HCEC 1CT (cell line): ENCODE measurements at places on chromosomes 13 and 19.

DNA sequence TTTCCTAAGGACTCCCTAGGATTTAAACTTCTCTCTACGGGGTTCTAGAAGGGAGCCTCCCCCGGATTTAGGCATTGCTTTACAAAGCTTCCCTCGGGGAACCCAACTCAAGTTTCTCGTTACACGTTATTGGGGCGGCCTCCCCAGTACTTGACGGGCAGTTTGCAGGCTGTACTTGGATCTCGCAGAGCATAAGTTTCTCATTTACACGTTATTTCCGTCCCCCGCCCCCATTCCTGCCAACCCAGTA, 584 bp downstream of the SMG9 start:
- DNase-seq: no peak

GRCh38 chr19:33201886-33202545, 7.9 kb downstream of the LRP3 start:
- no peak for DNase-seq

DNA sequence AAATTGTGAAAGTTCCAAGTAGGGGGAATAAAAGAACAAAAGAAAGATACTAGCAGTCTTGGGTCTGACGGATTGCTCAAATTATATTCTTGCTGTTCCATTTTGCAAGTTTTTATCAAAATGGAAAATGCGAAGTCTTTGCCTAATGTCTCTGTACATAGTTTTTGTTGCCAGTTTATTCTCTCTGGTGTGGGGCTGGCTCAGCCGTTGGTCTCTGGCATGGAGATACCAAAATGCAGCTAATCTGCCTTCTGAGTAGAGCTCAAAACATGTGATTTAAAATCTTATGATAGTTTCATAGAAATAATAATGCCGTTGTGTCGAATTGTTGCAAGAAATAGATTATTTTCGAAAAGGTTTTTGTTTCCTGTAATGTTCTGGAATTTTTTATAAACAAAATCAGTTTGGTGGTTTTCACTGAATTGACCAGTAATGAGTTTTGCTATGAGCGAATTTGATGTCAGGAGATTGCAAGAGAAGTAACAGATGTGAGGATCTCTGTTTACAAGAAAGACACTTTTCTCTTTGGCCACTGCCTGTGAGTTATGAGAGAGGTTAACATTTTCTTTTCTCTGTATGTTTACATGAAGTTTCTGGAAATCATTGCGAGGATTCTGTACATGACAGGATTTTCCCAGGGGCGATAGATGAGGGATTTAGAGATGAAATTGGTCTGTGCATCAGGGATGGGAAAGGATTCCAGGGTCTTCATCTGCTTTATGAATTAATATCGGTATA, 147.0 kb downstream of the DCT start:
- DNase-seq: peak; percentile 57

DNA sequence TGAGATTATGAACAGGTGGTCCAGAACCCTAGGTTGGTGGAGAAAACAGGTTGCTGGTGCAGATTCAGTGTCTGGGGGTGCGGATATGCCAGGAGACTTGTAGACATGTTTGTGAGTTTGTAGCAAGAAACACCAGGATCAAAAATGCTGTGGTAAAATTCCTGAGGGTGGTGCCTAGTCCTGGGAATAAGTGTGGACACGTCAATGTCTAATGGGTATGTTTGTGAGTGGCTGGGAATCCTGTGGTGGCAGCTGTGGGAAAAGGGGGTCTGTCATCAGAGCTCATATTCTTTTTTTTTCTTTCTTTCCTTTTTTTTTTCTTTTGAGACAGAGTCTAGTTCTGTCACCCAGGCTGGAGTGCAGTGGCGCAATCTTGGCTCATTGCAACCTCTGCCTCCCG, 7.2 kb downstream of the ZNF708 start:
- no peak for DNase-seq

DNA sequence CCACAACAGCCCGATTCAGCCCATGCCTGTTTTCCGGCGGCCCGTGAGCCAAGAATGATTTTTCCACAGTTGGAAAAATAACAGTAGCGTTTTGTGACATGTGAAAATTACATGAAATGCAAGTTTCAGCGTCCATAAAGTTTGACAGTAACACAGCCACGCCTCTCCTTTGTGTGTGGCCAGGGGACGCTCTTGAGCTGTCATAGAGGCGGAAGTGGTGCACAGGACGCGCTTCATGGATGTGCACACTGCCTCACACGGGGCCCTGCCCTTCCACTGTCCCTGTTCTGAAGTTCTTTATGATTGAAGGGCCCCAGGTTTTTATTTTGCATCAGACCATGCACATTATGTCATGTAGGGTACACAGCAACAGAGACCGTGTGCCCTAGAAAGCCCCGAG, 12.4 kb upstream of the ELAVL1 start:
- DNase-seq: no peak

- no peak for DNase-seq
Observed at GRCh38 chr13:87810920-87811344, 139.8 kb downstream of the SLITRK5 start.

DNA sequence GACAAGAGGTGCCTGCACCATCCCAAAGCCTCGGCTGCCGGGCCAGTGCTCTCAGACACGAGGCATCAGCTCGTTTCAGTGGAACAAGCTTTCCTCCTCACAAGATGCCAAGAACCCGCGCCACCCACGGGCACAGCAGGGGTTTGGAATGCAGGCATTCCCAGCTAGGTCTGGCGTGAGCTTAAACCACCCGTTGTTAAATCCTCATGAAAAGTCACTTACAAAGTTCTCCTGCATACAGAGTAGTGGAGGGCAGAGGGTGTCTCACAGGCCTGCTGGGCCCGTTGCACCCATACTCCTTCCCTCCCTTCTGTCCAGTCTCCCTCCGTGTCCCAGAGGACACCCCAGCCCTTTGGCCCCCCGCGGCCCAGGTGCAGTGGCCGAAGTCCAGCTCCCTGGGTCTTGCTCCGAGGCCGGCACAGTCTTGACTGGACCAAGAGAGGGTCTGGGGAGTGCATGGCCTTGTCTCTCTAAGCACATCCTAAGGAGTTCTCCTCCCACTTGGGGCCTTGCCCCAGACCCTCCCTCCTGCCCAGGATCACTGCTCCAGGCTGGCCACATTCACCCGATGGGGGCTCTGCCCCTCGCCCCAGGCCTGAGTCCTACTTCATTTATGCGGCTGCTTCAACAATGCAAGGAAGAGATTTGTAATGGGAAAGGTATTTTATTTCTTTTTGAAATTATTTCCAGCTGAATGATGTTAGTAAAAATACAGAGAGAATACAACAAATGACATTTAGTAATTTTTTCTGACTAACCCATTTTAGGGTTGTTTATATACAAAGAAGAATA, 35.2 kb upstream of the GRTP1 start:
- no peak for DNase-seq

DNA sequence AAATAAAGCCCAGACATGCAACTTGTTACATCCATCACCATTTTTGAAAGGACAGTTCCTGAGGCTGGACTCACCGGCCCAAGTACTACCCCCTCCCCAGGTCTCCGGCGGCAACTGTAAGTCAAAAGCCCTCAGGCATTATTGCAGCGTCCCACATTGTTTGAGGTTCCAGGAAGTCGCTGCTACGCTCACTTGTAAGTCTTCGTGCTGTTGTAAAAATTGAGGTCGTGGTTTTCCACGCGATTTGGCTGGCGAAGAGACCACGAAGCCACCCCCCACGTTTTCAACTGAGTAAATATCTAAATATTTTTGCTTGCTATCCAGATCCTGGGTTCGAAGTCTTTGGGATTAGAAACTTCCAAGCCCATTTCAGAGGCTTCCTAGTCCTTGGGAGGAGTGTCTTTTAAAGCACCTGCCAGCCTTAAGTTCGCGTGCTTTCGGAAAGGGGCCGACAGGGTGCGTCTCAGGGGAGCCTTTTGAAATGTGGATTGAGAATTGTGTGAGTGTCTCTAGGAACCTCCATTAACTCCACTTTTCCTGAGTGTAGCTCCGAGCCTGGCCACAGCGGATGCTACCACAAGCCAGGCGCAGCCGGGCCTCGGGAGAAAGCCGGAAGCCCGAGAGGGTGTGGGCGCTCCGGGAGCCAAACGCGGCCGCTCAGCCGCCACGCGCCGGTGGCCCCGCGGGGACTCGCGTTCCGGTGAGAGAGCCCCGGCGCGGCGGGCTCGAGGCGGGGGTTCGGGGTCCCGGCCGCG, 434 bp upstream of the FNDC3A start:
- DNase-seq: peak; percentile 59

DNA sequence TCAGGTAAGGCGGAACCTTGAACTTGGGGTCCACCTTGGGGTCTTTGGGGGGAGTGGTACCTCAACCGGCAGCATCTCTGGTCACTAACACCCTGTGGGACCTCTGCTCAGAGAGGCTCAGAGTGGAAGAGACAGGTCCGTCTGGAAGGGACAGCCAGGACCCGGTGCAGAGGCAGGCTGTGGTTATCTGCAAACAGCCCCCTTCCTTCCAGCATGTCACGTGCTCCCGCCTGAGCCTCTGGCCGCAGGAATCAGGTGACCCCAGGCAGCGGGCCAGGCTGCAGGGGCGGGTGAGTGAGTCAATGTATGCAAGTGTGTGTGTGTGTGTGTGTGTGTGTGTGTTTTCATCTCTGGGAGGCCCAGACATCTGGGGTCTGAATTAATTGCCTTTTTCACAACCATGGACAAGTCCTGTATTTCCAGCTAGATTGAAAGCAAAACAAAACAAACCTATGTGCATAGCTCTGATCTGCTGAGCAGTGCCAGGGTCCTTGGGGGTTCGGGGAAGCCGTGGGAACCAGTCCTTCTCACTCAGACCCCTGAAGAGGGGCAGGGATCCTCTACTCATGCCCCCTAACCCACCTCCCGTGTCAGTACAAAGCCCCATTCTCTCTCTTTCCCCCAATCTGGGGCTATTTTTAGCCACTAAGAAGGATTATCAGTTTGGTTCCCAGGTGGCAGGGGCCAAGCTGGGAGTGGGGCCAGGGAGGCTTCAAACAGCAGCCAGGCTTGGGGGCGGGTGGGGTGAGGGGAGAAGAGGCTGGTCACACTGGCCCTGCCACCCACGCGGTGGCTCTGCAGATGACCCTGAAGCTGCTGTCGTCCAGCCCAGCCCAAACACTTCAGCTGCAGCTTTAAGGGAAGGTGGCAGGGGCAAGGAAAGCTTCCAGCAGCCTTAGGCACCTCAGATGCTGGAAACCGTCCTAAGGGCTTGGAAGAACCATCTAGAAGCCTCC, 31.4 kb downstream of the CERS4 start:
- peak; percentile 86 for DNase-seq

GRCh38 chr19:17125062-17125727, 49.6 kb downstream of the MYO9B start:
- DNase-seq: no peak

- DNase-seq: no peak
Observed at GRCh38 chr13:112911285-112911701, 57.7 kb upstream of the MCF2L start.

- peak; percentile 86 for DNase-seq
Observed at GRCh38 chr19:13154241-13154778, 4.1 kb downstream of the IER2 start.

GRCh38 chr13:41928323-41928722, 32.6 kb downstream of the VWA8 start:
- DNase-seq: no peak

DNA sequence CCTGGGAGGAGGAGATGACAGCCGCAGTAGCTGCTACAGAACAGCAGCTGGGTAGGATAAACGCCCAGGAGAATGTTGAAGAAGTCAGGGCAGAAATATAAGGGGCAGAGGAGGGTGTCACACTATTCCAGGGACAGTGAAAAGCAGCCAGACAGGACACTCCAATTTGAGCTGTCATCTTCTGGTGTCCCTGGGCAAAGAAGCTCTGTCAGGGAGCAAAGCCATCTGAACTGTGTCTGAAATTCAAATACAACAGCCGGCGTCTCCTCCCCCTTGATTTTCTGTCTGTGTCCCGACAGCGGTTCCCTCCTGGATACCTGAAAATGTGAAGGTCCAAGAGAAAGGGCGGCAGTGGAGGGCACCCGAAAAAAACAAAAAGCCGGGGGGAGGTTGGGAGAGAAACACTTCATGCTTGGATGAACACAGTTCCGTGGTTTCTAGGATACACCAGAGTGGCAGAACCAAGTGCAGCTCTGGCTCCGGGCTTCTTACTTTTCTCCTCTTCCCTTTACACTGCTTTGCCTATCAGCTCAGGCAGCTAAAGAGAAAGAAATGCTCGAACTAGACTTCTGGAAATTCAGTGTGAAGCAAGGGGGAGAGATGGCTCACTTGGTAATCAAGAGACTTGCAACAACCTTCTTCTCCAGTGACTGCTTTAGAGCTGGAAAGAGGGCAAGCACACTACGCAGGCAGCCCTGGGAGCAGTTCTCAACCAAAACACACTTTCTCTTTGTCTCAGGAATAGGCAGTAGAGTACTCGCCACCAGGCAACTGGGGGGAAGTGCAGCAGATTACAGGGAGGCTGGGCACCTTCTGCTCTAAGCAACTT, 465.6 kb downstream of the ITGBL1 start:
- DNase-seq: no peak

- DNase-seq: peak; percentile 16
Observed at GRCh38 chr19:5038631-5039271, 69.8 kb downstream of the KDM4B start.

GRCh38 chr13:108957369-108958012, 328.1 kb downstream of the MYO16 start:
- DNase-seq: peak; percentile 93

DNA sequence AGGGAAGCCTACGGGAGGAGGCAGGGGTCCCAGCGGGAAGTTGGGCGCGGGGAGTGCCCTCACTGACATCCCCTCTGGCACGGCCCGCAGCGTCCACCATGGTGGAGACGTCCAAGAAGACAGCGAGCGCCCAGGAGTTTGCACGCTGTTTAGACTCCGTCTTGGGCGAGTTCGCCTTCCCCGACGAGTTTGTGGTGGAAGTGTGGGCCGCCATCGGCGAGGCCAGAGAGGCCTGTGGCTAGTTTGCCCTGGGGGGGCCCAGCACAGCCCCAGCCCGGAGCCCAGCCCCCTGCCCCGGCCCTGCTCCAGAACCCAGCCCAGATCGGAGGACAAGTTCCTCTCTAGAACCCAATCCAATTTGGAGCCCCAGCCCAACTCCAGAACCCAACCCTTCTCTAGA, 4.7 kb downstream of the GIPC3 start:
- DNase-seq: no peak

- DNase-seq: peak; percentile 69
Observed at GRCh38 chr13:41019011-41019487, at the start of gene ELF1. Gene ELF1, minus strand, starts transcription at chr13:41019316. Its CDS starts 37,262 bp downstream, at chr13:40982054.

GRCh38 chr13:38759390-38759789, 72.5 kb downstream of the FREM2 start:
- no peak for DNase-seq

- DNase-seq: no peak
Observed at GRCh38 chr13:85654227-85654626, 145.0 kb downstream of the SLITRK6 start.

GRCh38 chr13:73576291-73576690, 517.5 kb downstream of the KLF5 start:
- no peak for DNase-seq

DNA sequence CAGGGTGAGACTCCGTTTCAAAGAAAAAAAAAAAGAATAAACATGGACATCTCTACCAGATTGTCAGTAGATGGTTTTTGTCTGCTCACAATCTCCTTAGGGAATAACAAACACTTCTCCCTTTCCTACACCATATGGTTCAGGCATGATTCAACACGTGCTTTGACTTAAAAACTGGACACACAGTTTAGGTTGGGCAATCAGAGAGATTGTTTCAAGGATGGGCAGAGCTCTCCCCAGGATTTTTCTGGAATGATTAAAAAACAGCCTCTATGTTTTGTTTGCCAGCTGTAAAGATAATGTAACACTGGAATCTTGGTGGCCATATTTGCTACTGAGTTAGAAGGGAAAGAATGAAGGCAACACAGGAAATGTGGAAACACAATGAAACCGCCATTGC, 150.1 kb upstream of the TSC22D1 start:
- DNase-seq: peak; percentile 78

- DNase-seq: peak; percentile 84
Observed at GRCh38 chr19:48553676-48554384, 1.9 kb downstream of the SULT2B1 start.
